ENCODE measurements at places on chromosomes 16 and 17.

- no peak for DNase-seq
These were observed 41.4 kb downstream of the SETD6 start for GRCh38 chr16:58556678-58557077.

DNA sequence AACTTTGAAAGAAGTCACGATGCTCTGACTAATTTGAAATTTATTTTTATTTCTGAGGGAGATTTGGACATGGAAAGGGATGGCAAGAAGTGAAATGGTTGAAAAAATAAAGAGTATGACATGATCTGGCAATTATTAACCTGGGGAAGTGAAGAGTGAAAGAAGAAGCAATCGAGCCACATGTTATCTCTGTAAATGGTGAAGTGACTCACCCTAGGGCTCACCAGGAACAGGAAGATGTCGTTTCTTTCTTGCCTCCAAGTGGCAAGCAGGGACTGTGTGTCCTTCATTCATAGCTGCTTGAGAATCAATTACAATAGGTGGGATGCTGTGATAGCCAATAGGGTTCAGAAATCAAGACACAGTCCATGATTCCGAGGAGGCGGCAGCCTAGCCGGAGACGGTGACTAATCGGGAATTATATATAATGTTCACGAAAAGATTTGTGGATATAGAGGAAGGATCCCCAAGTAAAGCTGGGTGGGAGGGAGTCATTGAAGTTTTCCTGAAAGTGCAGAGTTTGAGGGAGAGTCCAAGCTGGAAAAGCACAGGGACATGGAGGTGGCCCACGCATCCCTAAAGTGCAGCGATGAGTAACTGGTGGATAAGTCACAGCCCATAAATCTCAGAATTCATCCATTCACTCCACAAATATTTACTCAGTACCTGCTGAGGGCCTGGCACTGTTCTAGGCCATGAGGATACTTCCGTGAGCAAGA lies 18.2 kb upstream of the KRT20 start:
- DNase-seq, result no peak

- DNase-seq, result no peak
These were observed 16.3 kb upstream of the WFIKKN2 start for GRCh38 chr17:50818921-50819657.

DNA sequence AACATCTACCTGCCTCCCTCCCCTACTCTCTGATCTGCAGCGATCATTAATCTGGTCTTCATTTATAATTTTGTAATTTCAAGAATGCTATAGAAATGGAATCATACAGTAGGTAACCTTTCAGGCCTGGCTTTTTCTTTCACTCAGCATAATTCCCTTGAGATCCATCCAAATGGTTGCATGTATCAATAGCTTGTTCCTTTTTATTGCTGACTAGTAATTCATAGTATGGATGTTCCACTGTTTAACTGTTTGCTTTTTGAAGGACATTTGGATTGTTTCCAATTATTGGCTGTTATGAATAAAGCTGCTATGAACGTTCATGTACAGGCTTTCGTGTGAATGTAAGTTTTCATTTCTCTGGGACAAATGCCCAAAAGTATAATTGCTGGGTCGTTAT lies 125.2 kb downstream of the USP31 start:
- no peak for DNase-seq

- DNase-seq, result peak; percentile 61
These were observed at the start of gene RAI1 for GRCh38 chr17:17681187-17681743. TSS of gene RAI1 (plus strand) at chr17:17681458. CDS start at chr17:17792949, 111,491 bp downstream.

DNA sequence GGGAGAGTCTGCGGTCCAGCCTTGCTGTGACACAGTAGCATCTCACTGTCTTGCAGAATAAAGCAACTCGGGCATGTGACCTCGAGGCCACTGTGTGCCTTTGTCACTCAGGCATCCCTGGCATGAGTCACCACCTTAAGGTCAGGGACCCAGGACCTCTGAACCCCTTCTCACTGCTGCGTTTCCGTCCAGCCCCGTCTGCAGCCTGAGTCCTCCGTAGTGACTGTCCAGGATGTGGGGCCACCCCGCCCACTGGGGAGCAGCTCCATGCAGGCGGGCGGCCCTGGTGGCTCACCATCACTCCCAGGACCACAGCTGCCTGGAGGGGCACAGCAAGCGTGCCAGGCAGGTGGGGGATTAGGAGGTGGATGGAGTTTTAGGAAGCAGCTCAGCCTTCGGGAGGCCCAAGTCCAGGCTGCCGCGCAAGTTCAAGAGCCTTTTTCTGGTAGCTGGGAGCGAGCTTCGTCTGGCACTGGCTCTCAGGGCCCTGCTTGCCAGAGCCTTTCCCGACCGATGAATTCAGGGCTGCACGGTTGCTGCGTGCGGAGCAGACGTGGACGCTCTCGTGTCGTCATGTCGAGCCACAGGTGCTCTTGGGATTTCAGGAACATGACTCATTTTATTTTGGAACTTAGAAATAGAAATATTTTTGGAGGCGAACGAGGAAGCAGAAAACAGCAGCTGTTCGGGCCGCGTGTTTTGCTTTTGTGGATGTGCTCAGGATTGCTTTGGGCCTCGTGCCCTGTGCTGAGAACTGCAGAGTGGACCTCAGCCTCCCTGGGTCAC lies 16.8 kb downstream of the KCTD5 start:
- DNase-seq, result no peak

DNA sequence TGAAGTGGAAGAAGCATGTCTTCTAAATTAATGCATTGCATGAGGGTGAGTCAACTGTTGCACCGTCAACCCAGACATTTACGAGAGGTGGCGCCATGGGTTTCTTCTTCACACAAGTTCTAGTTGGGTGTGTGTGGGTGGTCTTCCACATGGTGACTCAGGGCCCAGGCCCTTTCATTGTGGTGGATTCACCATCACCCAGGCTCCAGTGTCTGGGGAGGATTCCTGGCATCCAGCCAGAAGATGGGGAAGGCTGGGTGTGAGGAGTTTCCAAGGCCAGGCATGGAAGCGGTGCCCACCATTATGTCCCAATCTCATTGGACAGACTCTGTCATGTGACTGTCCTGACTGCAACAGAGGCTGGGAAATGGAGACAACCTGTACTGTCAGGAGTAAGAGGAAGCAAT lies 21.4 kb upstream of the JPH3 start:
- no peak for DNase-seq

DNA sequence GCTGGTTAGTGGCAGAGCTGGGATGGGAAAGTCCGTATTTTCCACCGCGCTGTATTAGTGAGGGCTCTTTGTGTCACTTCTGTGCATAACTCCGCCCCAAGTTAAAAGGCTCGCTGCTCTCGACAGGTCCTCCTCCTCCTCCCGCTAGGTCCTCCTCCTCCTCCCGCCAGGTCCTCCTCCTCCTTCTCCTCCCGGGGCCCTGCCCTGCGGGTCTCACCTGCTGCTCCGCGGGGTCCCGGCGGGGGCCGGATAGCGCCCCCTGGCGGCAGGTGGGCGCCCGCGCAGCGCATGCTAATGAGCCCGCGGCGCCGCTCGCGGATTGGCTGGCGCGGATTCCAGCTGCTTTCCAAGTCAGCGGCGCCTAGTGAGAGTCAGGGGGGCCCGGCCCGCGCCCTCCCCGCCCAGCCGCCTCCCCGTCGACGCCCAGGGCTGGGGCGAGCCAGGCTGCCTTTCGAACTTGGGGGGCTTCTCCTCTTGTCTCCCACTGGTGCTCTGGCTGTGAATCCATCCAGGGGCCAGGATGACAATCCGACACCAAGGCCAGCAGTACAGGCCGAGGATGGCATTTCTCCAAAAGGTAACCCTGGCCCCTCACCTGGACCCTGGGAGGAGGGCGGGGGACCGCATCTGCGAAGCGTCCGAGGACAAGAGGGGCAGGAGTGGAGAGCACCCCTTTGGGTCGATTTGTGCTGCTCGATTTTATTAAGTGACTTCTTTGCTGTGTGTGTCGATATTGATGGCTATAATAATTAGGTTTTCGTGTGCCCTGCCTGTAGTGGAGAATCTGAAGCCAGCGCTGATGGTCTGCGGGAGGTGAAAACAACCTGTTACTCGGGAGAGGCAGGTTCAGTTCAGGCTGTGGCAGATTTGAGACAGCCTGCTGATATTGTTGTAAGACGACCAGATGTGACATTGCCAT lies at the start of gene RGS9:
RGS9 (plus strand) TSS at position 350 of the 919 bp plus-strand sequence; CDS start at position 521, 171 bp downstream.
- peak; percentile 64 for DNase-seq

GRCh38 chr17:27947005-27947406 lies 53.8 kb upstream of the LYRM9 start:
- DNase-seq, result no peak

DNA sequence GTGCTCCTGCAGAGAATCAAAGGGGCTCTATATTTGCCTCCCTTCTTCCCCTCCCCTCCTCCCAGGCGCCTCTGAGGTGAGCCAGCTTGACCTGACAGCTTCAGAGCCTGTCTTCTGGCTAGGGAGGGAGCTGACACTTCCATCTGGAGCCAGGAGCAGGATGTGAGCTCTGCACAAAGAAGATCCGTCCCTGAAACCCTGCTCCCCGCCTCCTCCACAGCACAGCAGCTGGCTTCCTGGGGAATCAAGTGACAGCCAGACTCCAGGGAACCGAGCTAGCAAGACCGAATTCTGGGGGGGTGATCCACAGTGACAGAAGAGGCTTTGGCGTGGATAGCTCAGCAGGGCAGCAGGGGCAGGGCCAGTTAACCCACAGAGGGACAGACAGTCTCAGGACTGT lies 37.2 kb downstream of the CCDC182 start:
- no peak for DNase-seq

DNA sequence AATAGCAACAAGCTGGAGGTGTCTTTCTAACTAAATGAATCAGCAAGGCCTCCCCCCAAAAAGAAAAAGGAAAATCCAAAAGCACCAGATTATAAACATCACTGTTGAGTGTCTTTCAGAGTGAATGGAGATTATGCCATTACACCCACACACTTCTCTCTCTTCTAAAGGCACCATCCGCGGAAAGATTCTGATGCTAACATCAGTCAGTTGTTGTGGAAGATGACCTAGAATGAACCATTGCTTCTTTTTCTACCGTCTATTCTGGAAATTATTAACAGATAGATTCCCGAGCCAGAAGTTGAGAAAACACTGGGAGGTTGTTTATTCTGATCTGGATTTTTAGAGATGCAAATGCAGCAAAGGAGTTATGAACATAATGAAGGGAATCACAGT lies 60.9 kb upstream of the FAM20A start:
- no peak for DNase-seq

GRCh38 chr17:44749980-44750318 lies 8.8 kb upstream of the ADAM11 start:
- DNase-seq, result no peak

DNA sequence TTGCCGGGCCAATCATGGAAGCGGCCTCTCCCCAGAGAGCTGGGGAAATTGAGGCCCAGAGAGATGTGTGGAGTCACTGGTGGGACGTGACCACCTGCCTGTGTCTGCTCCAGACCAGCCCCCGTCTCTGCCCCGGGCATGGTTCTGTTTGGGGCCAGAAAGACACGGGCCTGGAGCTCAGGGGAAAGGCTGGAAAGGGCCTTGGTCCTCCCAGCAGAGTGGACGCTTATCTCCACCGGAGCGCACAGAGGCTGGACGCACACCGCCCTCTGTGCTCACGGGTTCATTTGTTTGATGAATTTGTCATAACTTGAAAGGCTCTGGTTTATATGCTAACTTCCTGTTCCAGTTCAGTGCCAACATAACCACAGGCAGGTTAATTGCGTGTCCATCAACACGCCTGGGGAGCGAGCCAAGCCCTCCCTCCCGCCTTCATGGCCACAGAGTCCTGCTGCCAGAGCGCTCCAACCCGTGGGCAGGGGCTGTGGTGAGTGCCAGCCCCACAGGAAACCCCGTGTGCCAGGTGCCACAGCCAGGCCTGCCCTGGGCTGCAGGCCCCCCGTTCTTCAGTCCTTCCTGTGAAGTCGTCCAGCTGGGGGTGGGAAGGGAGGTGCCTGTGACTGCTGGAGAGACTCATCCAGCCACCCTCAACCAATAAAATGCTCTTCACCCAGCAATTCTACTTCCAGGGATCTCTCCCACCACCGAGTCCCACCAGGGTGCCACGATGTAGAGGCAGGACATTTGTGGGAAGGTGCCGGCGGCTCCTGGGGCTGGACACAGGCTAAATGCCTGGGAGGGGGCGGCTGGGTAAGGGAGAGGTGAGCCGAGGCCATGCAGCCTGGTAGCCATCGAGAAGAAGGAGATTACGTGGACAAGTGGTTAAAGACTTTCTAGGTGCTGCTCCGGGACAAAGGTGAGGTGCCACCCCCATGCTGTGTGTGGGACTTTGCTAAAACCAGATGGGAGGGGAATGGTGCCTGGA lies 29.4 kb upstream of the BAHCC1 start:
- DNase-seq, result no peak

GRCh38 chr17:81651692-81652091 lies 4.7 kb downstream of the PDE6G start:
- no peak for DNase-seq

GRCh38 chr16:19168371-19169081 lies 486 bp downstream of the SYT17 start:
- no peak for DNase-seq

GRCh38 chr17:5077781-5078105 lies 524 bp upstream of the ZFP3 start:
- no peak for DNase-seq

GRCh38 chr16:85303354-85303883 lies 191.1 kb upstream of the CIBAR2 start:
- DNase-seq, result peak; percentile 19

DNA sequence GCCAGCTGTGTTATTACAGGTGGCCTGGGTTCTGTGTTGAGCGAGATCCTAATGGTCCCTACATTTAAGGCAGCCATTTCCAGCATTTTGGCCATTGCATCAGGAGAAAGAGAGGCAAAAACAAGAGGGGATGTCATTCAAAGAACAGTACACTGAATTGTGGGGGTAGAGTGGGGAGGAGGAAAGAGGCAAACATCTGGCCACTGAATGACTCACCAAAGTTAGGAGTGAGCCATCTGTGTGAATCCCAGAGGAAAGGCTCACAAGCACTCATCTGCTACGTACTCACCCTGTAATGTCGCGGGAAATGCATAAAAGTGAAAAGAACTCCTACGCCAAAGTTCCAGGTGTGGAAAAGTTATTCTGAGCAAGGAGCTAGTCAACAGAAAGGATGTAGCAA lies 16.7 kb downstream of the KRABD2 start:
- no peak for DNase-seq

DNA sequence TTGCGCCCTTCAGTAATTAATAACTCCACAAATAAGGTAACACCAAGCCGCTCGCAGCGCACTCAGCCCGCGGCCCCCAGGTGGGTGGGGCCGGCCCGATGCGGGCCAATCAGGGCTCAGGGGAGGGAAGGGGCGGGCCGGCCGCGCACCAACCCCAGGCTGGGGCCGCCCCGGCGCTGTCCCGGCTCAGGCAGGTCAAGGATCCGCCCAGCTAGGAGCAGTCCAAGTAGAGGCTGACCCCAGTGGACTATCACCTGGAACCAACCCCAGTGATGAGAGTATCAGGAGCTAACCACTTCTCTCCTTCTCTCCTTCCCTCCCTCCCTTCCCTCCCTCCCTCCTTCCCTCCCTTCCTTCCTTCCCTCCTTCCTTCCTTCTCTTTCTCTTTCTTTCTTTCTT lies 110.8 kb downstream of the C16orf78 start:
- DNase-seq, result no peak
